Psoas muscle (tissue), 8 donors: ENCODE measurements at places on chromosomes 1 and 21. TPM values are rescaled to one million over a fixed set of nuclear protein-coding genes. Genes with fewer than 3 reads are reported as not detected.

DNA sequence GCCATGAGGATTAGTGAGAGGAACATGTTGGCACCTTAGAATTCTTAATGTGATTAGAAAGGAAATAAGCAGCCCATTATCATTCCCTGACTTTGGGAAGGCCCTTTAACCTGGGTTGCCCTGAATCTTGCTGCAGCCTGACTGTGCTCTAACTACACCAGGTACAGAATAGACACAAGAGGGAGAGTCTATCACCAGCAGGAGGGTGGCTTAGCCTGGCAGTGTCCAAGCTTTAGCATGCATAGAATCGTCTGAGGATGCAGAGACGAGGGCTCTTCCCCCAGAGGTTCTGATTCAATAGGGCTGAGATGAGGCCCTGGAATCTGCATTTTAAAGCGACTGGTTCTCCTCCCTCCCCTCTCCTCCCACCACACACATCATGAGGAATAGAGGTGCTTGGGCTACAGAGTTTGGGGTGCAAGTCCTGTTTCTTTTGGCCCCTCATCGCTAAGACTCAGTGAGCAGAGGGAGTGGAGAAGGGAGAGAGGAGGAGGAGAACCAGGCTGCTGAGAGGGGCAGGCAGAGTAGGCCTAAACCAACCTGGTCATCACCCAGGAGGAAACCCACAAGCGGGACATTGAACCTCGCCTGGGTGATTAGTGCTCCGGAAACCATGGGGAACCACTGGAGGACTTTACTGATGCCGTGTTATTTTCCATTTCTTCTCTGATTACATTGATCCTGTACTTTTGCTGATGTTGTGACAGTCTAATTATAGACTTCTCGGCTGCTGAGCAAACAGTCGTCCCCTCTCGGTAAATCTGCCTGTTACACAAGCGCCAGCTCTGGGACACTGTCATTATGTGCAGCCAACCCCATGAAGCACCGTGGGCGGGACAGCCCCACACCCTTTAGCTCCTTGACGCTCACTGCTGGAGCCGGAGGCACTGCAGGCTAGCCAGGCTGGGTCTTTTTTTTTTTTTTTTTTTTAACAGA is 6.3 kb upstream of the TENT5C start:
- DNase-seq, result peak; percentile 91

GRCh38 chr21:45530423-45531113 is 11.7 kb downstream of the SLC19A1 start:
- peak; percentile 45 for DNase-seq

DNA sequence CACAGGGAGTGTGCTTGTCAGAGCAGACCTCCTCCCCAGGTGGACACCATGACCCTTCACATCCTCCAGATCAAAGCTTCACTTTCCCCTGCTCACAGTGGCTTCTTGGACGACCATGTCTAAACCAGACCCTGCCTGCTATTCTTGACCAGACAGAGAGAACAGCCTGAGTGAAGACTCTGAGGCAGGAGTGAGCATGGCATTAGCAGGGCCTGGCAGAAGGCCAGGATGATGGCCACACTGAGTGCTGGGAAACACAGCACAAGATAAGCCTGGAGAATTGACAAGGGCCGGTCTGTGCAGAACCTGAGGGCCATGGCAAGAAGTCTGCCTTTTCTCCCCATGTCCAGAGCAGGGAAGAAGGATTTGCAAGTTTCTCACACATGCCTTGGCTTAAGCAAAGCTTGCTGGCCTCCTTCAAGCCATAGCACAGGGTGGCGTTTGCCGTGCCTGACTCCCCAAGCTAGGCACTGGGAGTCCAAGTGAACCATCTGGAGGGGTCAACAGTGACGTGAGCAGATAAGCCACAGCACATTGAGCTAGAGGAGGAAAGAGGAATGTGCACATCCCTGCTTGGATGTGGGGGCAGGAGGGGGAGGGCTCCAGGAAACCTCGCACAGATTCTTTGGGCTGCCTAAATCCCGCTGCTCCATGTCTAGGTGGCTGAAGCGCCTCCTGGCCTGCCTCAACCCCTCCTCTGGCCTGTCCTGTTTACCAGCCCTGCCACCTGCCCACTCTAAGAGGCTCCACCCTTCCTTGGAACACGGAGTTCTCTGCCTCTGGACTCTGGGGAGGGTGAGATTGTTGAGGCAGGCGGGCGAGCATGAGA is 87.1 kb downstream of the CD58 start:
- no peak for DNase-seq

- DNase-seq, result peak; percentile 86
These were observed 25.3 kb downstream of the NADK start for GRCh38 chr1:1752636-1753606.

GRCh38 chr1:85224295-85224694 is 23.5 kb upstream of the SYDE2 start:
- no peak for DNase-seq

- DNase-seq, result no peak
These were observed 16.6 kb upstream of the CACYBP start for GRCh38 chr1:174982971-174983689.

DNA sequence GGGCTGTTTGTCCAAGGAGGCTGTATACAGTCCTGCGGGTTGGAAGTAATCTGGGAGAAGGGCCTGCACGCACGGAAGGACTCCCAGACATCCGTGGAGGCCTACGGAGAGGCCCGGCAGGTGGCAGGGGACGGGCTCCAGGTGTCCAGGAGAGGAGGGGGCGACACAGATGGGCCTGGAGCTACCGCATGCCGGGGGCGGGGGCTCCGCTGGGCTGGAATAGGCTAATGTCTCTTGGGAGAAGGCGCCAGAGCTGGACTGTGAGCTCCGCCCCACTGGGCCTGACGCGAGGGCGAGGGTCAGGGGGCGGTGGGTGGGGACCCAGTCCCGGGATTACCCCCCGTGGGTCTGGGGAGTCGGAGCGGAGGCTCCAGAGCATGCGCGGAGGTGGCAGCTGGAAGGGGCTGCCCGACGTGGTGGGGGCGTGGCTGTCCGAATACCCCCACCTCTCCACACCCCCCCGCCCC is 659 bp downstream of the AGO1 start:
- DNase-seq, result peak; percentile 67

HSD3B2 gene
- total RNA-seq, result 5.4 TPM
